Smooth muscle cell of bladder (primary cell): ENCODE measurements at places on chromosomes 12 and 14. TPM values are rescaled to one million over a fixed set of nuclear protein-coding genes. Genes with fewer than 3 reads are reported as not detected.

Gene CLEC1B
- not detected in 2 replicates for total RNA-seq

Gene SLC6A15
- total RNA-seq = 16.8 and 17.6 TPM in 2 replicates

Gene EML1
- total RNA-seq = 62.0 and 77.8 TPM in 2 replicates

Gene DHRS4
- total RNA-seq = 49.8 and 69.3 TPM in 2 replicates

Gene TMEM30B
- total RNA-seq = 0.14 and 0.28 TPM in 2 replicates

Gene RND1
- 0.14 and 0.55 TPM in 2 replicates for total RNA-seq

Gene RASSF9
- 0.85 and 1.3 TPM in 2 replicates for total RNA-seq
